Colonic mucosa (tissue), 4 donors: ENCODE measurements at places on chromosomes 2 and 18. TPM values are rescaled to one million over a fixed set of nuclear protein-coding genes. Genes with fewer than 3 reads are reported as not detected.

Gene SERPINB3
- not detected for total RNA-seq

Gene AKAIN1
- not detected for total RNA-seq

Gene GALNT13
- total RNA-seq = 0.40 TPM

Gene CDH20
- total RNA-seq = not detected

Gene CRYGC
- not detected for total RNA-seq

Gene CHCHD5
- total RNA-seq = 39.5 TPM

Gene GREB1L
- 0.20 TPM for total RNA-seq

Gene EFHD1
- total RNA-seq = 1.4 TPM

Gene SOX11
- not detected for total RNA-seq

Gene MYO5B
- total RNA-seq = 106 TPM

Gene IHH
- total RNA-seq = 103 TPM

Gene WNT6
- 0.25 TPM for total RNA-seq

Gene CAPN14
- total RNA-seq = not detected

Gene ATP8B1
- 359 TPM for total RNA-seq

Gene SEPTIN10
- total RNA-seq = 41.5 TPM

Gene ATOH8
- 2.5 TPM for total RNA-seq

GRCh38 chr18:54129448-54130067 lies 94.9 kb downstream of the MBD2 start:
- H3K27ac ChIP-seq = no peak overlapping the region
- no peaks in the 10 kb centered on the region for H3K36me3 ChIP-seq
- H3K4me1 ChIP-seq = no peaks in the 10 kb centered on the region
- no peak for DNase-seq
- H3K27me3 ChIP-seq = no peaks in the 10 kb centered on the region

- H3K27me3 ChIP-seq = no peaks in the 10 kb centered on the region
- H3K36me3 ChIP-seq = no peaks in the 10 kb centered on the region
- DNase-seq = no peak
Measured at GRCh38 chr2:27729614-27730013, 41.9 kb upstream of the MRPL33 start.

DNA sequence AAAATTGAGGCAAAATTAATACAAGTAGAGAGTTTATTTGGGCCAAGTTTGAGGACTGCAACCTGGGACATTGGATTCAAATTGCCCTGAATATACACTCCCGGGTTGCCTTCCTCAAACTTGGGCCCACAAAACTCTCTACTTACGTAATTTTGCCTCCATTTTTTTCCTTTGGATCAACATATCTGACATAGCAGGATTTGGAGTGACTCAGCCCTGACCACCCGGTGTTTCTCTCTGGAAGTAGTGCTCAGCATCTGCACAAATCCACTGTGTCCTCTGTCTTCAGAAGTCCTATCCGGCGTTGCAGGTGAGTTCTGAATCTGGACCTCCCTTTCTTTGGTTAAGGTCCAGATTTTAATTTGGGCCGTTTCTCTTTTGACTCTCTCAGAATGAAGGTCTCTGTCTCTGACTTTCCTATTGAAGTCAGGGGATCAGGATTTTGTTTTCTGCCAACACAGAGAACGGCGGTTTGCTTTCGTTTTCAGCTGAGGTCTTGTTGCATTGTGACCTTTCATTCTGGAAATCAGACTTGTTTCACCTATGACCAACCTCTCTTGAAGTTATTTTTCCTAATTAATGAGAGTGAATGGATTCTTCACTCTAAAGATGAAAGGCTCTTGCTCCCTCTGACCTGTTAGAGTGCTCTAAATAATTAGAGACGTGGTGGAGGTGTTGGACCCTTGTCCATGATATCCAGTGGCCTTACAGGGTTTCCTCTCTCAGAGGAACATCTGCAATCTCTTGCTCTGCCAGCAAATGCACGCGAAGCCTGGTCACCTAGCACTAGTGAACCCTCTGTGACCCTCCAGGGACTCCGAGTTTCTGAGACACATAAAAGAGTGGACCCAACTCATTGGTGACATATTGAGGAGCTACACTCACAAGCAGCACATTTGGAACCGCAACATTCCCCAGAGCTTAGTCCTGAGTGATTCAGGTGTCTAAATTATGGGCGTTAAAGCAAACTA lies 13.6 kb downstream of the TCF23 start:
- no peak overlapping the region for H3K27ac ChIP-seq
- no peak overlapping the region for H3K4me3 ChIP-seq
- H3K4me1 ChIP-seq = no peaks in the 10 kb centered on the region
- no peak for DNase-seq

GRCh38 chr2:170530284-170530745 lies 184.8 kb upstream of the SP5 start:
- peak; percentile 88 for DNase-seq
- H3K27ac ChIP-seq = no peak overlapping the region
- no peaks in the 10 kb centered on the region for H3K27me3 ChIP-seq
- H3K4me1 ChIP-seq = no peaks in the 10 kb centered on the region
- no peaks in the 10 kb centered on the region for H3K36me3 ChIP-seq

DNA sequence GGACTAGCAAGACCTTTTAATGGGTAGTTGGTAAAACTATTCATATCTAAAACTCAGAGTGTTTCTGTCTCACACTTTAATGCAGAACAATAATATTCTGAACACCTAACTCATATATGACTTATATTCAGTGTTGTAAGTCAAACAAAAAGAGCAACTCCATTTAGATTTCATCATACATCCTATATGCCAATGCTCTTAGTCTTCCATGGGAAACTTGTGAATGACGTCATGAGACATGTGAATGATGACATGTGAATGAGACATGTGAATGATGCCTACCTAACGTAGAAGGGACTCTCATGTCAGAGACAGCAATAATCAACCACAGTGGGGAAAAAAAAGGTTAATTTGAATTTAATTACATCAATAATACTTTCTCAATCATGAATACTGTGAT lies 28.0 kb downstream of the ZNF519 start:
- no peaks in the 10 kb centered on the region for H3K4me1 ChIP-seq
- no peak for DNase-seq
- H3K4me3 ChIP-seq = no peak overlapping the region
- no peaks in the 10 kb centered on the region for H3K36me3 ChIP-seq

DNA sequence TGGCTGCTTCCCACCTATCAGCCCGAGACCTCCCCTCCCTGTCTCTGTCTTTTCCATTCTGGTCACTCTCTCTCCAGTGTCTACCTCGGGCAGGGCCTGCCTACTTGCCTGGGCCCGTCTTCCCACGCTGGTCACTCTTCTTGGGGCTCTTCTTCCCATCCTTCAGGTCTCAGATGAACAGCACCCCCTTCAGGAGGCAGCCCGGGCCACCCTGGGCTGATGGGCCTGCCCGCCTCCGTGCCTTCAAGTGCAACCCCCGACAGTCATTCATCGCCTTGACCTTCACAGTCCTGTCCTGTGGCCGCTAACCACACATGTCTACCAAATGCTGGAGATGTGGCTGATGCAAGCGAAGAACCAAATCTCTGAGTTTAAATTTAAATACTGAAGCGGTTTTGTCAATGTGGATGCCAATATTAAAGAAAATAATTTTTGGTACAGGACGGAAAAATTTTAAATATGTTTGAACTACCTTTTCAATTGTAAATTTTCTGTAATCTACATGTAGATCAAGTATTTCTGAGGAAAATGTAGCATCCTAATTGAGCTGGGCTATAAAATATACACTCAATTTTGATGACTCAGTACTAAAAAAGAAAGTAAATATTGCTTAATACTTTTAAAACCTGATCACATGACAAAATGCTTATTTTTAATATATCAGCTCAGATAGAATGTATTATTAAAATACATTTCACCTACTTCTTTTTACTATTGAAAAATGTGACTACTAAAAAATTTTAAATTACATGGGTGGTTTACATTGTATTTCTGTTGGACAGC lies 96.4 kb downstream of the LAMA1 start:
- DNase-seq = no peak
- H3K27me3 ChIP-seq = no peaks in the 10 kb centered on the region
- H3K4me1 ChIP-seq = no peaks in the 10 kb centered on the region
- no peaks in the 10 kb centered on the region for H3K36me3 ChIP-seq

- no peak overlapping the region for H3K27ac ChIP-seq
- DNase-seq = peak; percentile 58
- H3K4me3 ChIP-seq = peak overlapping the region; percentile 57
- H3K36me3 ChIP-seq = no peaks in the 10 kb centered on the region
Measured at GRCh38 chr2:233354971-233355574, 779 bp downstream of the DGKD start.

GRCh38 chr2:205911306-205911705 lies 174.7 kb downstream of the INO80D start:
- H3K4me1 ChIP-seq = peaks cover 15% of the 10 kb centered on the region
- no peak for DNase-seq
- no peaks in the 10 kb centered on the region for H3K27me3 ChIP-seq
- H3K27ac ChIP-seq = no peak overlapping the region
- H3K4me3 ChIP-seq = no peak overlapping the region

- peak overlapping the region; percentile 97 for H3K27ac ChIP-seq
- no peak for DNase-seq
- H3K27me3 ChIP-seq = no peaks in the 10 kb centered on the region
- no peaks in the 10 kb centered on the region for H3K36me3 ChIP-seq
Measured at GRCh38 chr2:47373747-47374146, 29.2 kb upstream of the MSH2 start.

- H3K27ac ChIP-seq = no peak overlapping the region
- no peaks in the 10 kb centered on the region for H3K36me3 ChIP-seq
- DNase-seq = peak; percentile 35
- H3K4me1 ChIP-seq = no peaks in the 10 kb centered on the region
- H3K4me3 ChIP-seq = no peak overlapping the region
Measured at GRCh38 chr18:10482985-10483949, 28.8 kb downstream of the APCDD1 start.

DNA sequence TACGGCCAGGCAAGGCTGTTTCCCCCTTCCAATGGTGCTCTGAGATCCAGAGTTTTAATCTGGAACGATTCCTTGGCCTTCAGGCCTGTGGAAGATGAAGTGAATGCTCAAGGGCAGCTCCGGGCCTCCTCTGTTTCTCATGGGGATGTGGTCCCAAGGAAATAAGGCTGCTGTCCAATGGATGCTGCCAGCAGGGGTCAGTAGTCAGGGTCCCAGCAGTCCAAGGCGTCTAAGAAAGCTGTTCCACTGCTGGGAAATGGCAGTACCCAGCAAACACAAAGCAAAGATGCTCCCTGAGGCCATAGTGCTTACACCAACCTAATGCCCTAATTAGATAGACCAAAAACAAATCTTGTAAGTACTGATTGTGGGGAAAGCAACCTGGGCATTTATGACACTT lies 12.5 kb downstream of the NMS start:
- no peak overlapping the region for H3K27ac ChIP-seq
- H3K4me1 ChIP-seq = no peaks in the 10 kb centered on the region
- H3K4me3 ChIP-seq = no peak overlapping the region
- no peaks in the 10 kb centered on the region for H3K27me3 ChIP-seq

DNA sequence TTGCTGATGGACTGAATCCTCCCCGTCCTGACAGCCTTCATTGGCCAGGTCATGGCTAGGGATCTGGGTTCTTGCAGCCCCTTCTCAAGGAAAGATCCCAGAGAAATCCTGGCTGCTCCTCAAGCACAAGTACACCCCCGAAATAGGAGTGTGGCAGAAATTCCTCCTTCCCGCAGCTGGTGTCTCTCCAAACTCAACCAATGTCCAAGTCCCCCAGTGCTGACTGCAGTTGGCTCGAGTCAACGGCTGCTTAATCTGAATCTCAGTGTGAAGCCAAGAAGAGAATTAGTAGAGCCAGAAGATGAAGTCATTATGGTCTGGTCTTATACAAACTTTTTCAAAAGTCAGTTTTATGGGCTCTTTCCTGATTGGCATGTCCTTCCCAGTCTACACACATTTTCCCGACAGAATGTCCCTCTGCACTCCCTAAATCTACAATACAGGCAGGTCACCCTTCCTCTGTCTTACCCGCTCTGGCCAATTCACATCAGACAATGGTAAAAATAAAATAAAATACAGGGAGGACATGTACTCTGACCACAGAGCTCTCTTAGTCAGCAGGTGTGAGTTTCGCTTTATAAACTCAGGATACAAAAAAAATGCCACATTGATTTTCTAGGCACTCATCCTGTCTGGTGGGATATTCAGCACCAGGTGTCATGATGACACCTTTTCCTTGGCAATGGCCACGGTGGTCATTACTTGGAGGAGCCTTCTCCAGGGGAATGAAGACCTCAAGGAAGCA lies 76.9 kb upstream of the PAPOLG start:
- H3K27me3 ChIP-seq = no peaks in the 10 kb centered on the region
- no peak for DNase-seq
- no peak overlapping the region for H3K27ac ChIP-seq
- H3K4me1 ChIP-seq = no peaks in the 10 kb centered on the region

GRCh38 chr2:55965276-55965675 lies 41.7 kb upstream of the EFEMP1 start:
- H3K36me3 ChIP-seq = no peaks in the 10 kb centered on the region
- H3K4me1 ChIP-seq = no peaks in the 10 kb centered on the region
- H3K27me3 ChIP-seq = no peaks in the 10 kb centered on the region
- no peak for DNase-seq
- no peak overlapping the region for H3K27ac ChIP-seq

GRCh38 chr2:84873350-84873749 lies 7.5 kb downstream of the TRABD2A start:
- no peak overlapping the region for H3K4me3 ChIP-seq
- DNase-seq = no peak
- H3K27ac ChIP-seq = no peak overlapping the region
- no peaks in the 10 kb centered on the region for H3K27me3 ChIP-seq

DNA sequence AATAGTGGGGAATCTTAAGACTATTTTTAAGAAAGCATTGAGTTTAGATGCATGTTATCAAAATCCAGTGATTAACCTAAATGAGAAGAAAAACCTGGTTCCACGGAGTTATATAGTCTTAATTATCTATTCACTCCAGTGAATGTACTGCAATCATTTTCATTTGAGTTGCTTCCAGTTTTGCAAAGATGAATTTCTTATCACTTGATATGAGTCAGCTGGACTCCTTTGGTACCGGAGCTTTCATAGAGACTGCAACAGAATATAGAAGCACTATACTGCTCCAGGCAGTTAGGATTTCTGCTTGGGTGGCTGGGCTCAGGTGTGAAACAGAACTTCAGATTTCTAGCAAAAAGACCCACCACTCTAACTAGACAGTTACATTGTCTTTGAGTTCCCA lies 92.2 kb upstream of the NFU1 start:
- no peak overlapping the region for H3K4me3 ChIP-seq
- no peak for DNase-seq
- no peaks in the 10 kb centered on the region for H3K4me1 ChIP-seq
- peaks cover 5% of the 10 kb centered on the region for H3K36me3 ChIP-seq
